Epithelial cell of proximal tubule (primary cell): ENCODE measurements at places on chromosomes 4 and X. TPM values are rescaled to one million over a fixed set of nuclear protein-coding genes. Genes with fewer than 3 reads are reported as not detected.

DNA sequence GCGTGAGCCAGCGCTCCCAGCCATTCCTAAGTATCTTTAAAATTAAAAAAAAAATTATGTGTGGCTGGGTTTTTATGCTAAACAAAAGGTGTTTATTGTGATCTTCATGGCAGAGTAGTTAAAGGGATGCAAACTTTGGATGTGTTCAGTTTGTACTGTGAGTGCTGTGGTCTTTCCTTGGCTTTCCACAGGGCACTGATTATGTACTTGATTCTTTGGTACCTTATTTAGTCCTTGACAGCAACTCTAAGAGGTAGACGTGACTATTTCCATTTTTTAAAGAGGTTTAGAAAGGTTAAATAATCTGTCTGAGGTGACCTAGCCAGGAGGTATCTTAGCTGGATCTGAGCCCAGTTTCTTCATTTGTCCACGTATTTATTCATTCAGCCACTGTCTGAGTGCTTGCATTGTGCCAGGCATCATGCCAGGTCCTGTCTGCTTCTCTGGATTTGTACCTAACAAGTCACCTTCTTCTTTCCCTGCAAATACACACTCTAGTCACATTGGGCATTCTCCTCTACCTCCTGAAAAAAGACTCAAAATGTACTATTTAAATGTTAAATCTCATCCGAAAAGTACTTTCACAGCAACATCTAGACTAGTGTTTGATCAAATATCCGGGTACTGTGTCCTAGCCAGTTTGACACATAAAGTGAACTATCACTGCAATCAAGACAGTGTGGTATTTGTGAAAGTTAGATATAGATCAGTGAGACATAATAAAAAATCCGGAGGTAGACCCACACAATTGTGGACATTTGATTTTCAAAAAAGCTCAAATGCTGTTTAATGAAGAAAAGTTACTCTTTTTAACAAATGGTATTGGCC lies 31.5 kb downstream of the WWC2 start:
- DNase-seq: no peak

MAGEB17 gene
- 0.14 TPM in 1 of 2 replicates, not detected in the other for total RNA-seq

CTAG1B gene
- total RNA-seq: not detected in 2 replicates

MAGEH1 gene
- 11.3 and 13.1 TPM in 2 replicates for total RNA-seq
